ENCODE measurements at places on chromosomes 1 and 21.
A peak's percentile ranks its signal among the peaks of the same experiment; 100 is the strongest.

- DNase-seq = peak; percentile 71
- no peaks in the 10 kb centered on the region for H3K27me3 ChIP-seq
- no peaks in the 10 kb centered on the region for H3K36me3 ChIP-seq
- H3K4me1 ChIP-seq = no peaks in the 10 kb centered on the region
- no peak overlapping the region for H3K4me3 ChIP-seq
- peak overlapping the region; percentile 41 for H3K27ac ChIP-seq
These were observed 126.7 kb downstream of the PGBD5 start for GRCh38 chr1:230299191-230300006.

DNA sequence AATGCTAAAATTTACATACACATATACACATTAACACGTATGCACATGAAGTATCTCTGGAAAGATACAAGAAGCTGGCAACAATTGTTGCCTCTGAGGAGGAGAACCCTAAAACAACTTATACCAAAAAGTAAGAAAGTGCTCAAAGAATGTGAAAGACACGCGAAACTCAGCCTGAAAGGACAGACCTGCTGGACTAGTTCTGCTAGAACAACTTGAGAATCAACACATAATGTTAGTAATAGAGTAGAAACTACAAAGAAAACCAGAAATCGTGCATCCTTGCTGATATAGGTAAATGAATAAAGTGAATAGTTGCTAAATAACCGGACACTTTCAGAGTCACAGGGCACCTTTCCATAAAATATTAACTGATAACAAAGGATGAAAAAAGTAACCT is 242.5 kb downstream of the RERE start:
- H3K4me3 ChIP-seq = no peak overlapping the region
- H3K27ac ChIP-seq = no peak overlapping the region
- no peaks in the 10 kb centered on the region for H3K36me3 ChIP-seq
- H3K4me1 ChIP-seq = no peaks in the 10 kb centered on the region
- no peaks in the 10 kb centered on the region for H3K27me3 ChIP-seq

DNA sequence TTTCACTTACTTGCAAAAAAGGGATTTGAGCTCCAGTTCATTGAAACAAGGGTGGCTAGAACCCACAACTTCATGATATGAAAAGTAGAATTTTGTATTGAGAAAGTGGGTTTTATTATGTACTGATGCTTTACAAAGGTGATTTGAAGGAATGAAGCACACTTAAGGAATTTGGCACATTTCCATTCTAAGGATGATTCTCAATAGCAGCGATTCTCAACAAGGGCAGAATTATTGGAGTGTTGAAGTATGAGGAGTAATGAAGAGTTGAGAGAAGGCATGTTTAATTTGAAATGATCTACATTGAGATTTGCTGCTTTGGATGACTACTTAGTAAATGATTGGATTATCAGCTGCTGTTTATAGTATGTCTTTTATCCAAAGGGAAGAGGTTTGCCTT is 54.7 kb downstream of the FNBP1L start:
- peaks cover 5% of the 10 kb centered on the region for H3K4me1 ChIP-seq
- H3K4me3 ChIP-seq = no peak overlapping the region
- DNase-seq = no peak
- H3K36me3 ChIP-seq = no peaks in the 10 kb centered on the region
- H3K27ac ChIP-seq = no peak overlapping the region

DNA sequence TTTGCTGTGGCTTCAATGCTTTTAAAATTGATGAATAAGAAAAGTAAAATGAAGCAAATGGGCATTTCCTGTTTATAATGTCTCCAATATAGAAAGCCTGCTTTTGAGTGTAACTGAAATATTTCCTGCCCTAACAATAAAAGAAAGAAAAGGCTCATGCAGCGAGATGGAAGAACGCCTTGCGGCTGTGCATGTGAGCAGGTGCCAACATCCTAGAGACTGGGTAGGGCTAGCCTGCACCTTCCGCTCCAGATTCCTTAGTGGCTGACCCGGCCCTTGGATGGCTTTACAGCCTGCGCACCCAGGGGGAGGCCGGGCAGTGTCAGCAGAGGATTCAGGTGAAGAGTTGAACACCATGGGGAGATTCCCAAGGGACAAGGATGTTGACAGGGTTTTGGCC is 21.8 kb downstream of the CNIH3 start:
- H3K4me1 ChIP-seq = no peaks in the 10 kb centered on the region
- no peaks in the 10 kb centered on the region for H3K36me3 ChIP-seq
- H3K27me3 ChIP-seq = no peaks in the 10 kb centered on the region
- H3K4me3 ChIP-seq = no peak overlapping the region
- no peak for DNase-seq

GRCh38 chr1:31576201-31576669 is at the start of gene TINAGL1:
Gene TINAGL1 (plus strand): TSS chr1:31576515. CDS start chr1:31577149, 634 bp downstream.
- peak; percentile 92 for DNase-seq
- H3K27ac ChIP-seq = peak within 1 kb of the TSS; percentile 88
- no peaks in the 10 kb centered on the region for H3K27me3 ChIP-seq
- no peaks in the 10 kb centered on the region for H3K36me3 ChIP-seq
- H3K4me3 ChIP-seq = peak within 1 kb of the TSS; percentile 78
- peaks cover 6% of the 10 kb centered on the region for H3K4me1 ChIP-seq

DNA sequence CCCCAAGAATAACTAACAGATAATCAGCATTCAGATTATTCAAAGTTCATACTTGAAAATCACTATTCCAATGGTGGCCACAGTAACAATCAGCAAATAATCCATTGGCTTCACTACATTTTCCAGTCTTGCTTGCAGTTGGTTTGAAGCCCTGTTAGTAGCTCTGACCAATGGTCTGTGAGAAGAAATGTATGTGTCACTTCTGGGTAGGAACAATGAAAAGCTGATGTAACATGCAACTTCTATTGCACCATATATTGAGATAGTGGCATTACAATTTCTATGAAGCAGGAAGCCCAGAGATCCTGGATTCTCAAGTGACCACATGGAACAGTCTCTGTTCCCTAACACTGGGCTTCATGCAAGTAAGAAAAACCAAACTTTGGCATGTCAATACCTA is 250.9 kb upstream of the DAB1 start:
- no peaks in the 10 kb centered on the region for H3K27me3 ChIP-seq
- H3K4me3 ChIP-seq = no peak overlapping the region
- DNase-seq = no peak
- no peaks in the 10 kb centered on the region for H3K36me3 ChIP-seq
- no peak overlapping the region for H3K27ac ChIP-seq

DNA sequence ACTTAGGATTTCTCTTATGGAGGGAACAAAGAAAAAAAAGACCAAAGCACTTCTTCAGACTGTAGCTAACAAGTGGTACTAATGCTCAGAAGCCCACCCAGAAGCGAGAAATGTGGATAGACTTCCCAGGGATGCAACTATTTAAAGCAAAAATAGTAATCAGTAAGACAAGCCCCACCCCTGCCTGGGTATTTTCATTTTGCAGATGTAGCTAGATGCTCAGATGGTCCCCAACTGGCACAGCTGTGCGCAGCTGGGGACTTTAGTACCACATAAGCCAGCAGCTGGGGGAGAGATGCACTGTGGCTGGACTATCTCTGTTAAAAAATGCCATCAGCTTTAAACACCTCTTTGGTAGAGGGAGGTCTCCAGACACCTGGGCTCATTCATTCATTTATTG is 77.8 kb upstream of the SPAG17 start:
- no peaks in the 10 kb centered on the region for H3K27me3 ChIP-seq
- no peaks in the 10 kb centered on the region for H3K4me1 ChIP-seq
- no peak for DNase-seq
- H3K36me3 ChIP-seq = no peaks in the 10 kb centered on the region
- H3K27ac ChIP-seq = no peak overlapping the region

GRCh38 chr1:31651766-31652165 is 7.1 kb upstream of the PEF1 start:
- no peak overlapping the region for H3K27ac ChIP-seq
- H3K4me1 ChIP-seq = no peaks in the 10 kb centered on the region
- no peak for DNase-seq

DNA sequence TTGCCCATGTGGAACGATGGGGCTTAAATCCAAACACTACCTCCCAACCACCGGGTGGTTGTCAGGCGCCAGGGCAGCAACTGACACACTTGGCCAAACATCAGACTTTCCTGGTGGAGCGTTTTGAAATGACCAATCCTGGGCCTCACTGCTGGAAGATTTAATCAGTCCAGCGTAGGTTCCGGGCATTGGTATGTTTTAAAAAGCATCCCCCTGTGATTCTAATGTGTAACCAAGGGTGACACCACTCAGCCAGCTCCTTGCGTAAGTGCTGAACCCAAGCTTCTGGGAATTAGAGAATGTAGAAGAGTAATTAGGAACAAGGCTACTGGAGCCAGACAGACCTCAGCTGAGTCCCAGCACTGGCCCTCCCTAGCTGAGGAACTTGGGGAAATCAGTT is 44.8 kb upstream of the KAZN start:
- no peak overlapping the region for H3K4me3 ChIP-seq
- no peaks in the 10 kb centered on the region for H3K4me1 ChIP-seq
- no peak for DNase-seq
- H3K36me3 ChIP-seq = no peaks in the 10 kb centered on the region

- no peaks in the 10 kb centered on the region for H3K27me3 ChIP-seq
- no peak for DNase-seq
- no peak overlapping the region for H3K4me3 ChIP-seq
- no peak overlapping the region for H3K27ac ChIP-seq
These were observed 122.6 kb downstream of the KCNJ6 start for GRCh38 chr21:37793660-37794059.

- H3K4me1 ChIP-seq = peaks cover 12% of the 10 kb centered on the region
- H3K27ac ChIP-seq = peak overlapping the region; percentile 82
- no peaks in the 10 kb centered on the region for H3K27me3 ChIP-seq
- peak overlapping the region; percentile 93 for H3K4me3 ChIP-seq
These were observed 707 bp downstream of the PRCC start for GRCh38 chr1:156767879-156768604.

GRCh38 chr1:206143537-206144172 is 26.5 kb upstream of the AVPR1B start:
- no peak overlapping the region for H3K27ac ChIP-seq
- no peak for DNase-seq
- no peaks in the 10 kb centered on the region for H3K4me1 ChIP-seq

- H3K36me3 ChIP-seq = no peaks in the 10 kb centered on the region
- peak; percentile 75 for DNase-seq
- peak overlapping the region; percentile 91 for H3K27ac ChIP-seq
- peaks cover 5% of the 10 kb centered on the region for H3K4me1 ChIP-seq
These were observed 512 bp downstream of the PIAS3 start for GRCh38 chr1:145858238-145858900.

DNA sequence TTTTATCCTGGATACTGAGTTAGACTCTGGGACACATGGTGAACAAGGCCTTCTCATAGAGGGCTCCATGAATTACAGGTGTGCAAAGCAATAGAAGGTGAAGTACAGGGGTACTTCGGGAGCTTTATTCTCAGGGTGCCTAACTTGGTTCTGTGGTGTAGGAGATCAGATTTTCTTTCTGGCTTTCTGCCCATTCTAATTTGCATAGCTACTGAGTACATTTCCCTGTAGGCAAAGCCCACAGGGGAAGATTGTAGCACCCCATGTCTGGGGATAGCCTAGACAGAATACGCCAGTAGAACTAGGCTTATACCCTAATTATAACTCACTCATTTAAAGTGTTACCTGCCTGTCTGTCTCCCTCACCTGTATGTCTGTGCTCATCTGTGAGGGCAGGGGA is 49.7 kb downstream of the PGM1 start:
- no peaks in the 10 kb centered on the region for H3K36me3 ChIP-seq
- no peaks in the 10 kb centered on the region for H3K27me3 ChIP-seq
- no peaks in the 10 kb centered on the region for H3K4me1 ChIP-seq

- no peaks in the 10 kb centered on the region for H3K36me3 ChIP-seq
- DNase-seq = no peak
- no peaks in the 10 kb centered on the region for H3K4me1 ChIP-seq
These were observed 11.3 kb upstream of the ADORA1 start for GRCh38 chr1:203116091-203116820.

GRCh38 chr1:85615586-85616363 is 35.2 kb downstream of the CCN1 start:
- no peak overlapping the region for H3K27ac ChIP-seq
- no peaks in the 10 kb centered on the region for H3K36me3 ChIP-seq
- no peak for DNase-seq
- H3K4me1 ChIP-seq = no peaks in the 10 kb centered on the region
- H3K27me3 ChIP-seq = no peaks in the 10 kb centered on the region

DNA sequence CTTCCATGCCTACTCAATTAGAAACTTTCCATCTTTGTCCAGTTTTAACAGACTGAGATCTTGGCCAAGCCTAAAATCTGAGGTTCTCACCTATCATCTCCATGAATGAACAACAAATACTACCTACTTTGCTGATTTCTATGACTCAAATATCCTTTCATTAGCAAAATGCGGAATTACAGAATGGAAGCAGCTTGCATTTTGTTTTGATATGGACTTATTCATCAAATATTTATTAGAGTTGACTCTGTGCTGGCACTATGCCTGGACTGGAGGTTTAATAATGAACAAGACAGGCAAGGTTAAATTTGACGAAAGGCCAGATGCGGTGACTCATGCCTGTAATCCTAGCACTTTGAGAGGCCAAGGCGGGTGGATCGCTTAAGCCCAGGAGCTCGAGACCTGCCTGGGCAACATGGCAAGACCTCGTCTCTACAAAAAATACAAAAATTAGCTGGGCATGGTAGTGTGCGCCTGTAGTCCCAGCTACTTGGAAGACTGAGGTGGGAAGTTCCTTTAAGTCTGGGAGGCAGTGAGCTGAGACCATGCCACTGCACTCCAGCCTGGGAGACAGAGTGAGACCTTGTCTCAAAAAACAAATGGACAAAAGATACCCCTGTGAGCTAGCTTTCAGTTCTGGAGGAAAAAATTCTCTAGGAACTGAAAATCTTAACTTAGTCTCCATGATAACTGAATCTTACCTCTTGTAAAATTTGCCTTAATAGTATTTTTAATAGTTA is 29.4 kb upstream of the SOD1 start:
- H3K27me3 ChIP-seq = no peaks in the 10 kb centered on the region
- no peaks in the 10 kb centered on the region for H3K36me3 ChIP-seq
- no peak overlapping the region for H3K4me3 ChIP-seq

GRCh38 chr1:7755448-7755847 is 15.6 kb upstream of the VAMP3 start:
- no peak for DNase-seq
- H3K27ac ChIP-seq = no peak overlapping the region
- no peak overlapping the region for H3K4me3 ChIP-seq
- no peaks in the 10 kb centered on the region for H3K36me3 ChIP-seq
- no peaks in the 10 kb centered on the region for H3K27me3 ChIP-seq

- no peaks in the 10 kb centered on the region for H3K4me1 ChIP-seq
- H3K36me3 ChIP-seq = no peaks in the 10 kb centered on the region
These were observed 35.4 kb downstream of the RBM11 start for GRCh38 chr21:14251336-14251735.

GRCh38 chr1:205144046-205144720 is 22.4 kb upstream of the RBBP5 start:
- H3K4me3 ChIP-seq = no peak overlapping the region
- H3K27ac ChIP-seq = no peak overlapping the region
- H3K36me3 ChIP-seq = no peaks in the 10 kb centered on the region
- DNase-seq = no peak
- H3K27me3 ChIP-seq = no peaks in the 10 kb centered on the region

DNA sequence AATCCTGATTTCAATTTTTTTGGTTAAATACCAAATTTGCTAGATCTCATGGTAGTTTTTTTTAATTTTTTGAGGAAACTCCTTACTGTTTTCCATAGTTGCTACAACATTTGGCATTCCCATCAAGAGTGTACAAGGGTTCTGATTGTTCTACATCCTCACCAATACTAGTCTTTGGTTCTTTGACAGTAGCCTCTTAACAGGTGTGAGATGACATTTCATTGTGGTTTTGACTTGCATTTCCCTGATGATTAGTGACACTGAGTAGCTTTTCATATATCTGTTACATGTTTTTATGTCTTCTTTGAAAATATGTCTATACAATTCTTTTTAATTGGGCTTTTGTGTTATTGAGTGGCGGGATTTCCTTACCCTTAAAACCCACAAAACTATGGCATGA is 20.9 kb upstream of the RGS13 start:
- H3K36me3 ChIP-seq = no peaks in the 10 kb centered on the region
- no peak overlapping the region for H3K4me3 ChIP-seq
- no peak for DNase-seq
- no peak overlapping the region for H3K27ac ChIP-seq
- no peaks in the 10 kb centered on the region for H3K4me1 ChIP-seq
- H3K27me3 ChIP-seq = no peaks in the 10 kb centered on the region

Measured in colonic mucosa (tissue), 4 donors.